Germinal center (tissue), 1 donor: ENCODE measurements at places on chromosomes 1 and 21.

GRCh38 chr1:175118375-175119367 lies 51.0 kb downstream of the TNN start:
- DNase-seq = no peak

DNA sequence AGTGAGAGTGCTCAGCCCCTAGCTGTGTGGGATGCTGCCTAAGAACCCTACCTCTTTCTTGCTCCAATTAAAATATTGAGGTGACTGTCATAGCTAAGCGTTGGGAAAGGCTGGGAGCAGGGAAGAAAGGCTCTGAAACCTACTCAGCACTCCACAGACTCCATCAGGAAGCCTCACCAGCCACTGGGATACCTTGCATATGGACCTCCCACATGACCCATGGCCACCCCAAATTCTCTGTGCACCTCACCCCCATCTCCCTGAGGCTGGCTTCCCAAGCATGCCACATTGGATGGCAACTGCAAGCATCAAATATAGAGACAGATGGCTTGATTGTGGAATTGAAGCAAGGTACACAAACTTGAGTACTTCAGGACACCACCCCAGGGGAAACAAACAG lies 41.8 kb downstream of the FLVCR1 start:
- DNase-seq = no peak

DNA sequence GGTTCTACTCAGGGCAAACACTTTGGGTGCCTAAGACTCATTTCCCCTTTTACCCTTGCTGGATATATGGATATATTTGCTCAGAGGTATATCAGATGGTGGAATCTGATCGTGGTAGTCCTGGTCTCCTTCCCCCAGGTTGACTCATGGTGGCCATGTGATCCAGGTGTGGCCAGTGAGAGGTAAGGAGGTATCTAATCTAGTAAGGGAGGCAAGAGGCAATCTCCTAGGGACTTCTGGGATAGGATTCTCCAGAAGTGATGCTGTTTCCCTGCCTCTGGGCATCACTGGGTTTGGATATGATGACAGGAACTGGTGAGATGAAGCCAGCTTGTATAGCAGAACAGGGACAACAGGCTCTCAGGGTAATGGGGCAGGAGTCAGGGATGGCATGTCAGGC lies 8.5 kb upstream of the DENND2D start:
- DNase-seq = no peak

- DNase-seq = no peak
These were observed 225.7 kb downstream of the SIPA1L2 start for GRCh38 chr1:232404227-232404626.

DNA sequence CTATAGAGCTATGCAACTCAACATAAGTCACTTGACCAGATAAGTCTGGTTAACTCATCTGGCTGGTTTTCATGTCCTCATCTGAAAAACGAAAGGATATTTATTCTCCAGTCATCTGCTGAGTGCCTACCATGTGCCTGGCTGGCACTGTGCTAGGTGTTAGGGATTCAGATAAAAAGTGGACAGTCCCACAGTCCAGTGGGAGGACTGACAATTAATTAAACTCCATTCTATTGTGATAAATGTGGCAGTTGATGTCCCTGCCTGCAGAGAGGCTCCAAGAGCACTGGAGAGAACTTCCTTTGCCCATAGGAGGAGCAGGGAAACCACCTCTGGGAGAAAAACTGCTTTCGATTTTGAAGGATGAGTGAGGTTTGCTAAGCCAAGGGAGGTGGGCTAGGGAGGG lies 5.4 kb downstream of the NUAK2 start:
- no peak for DNase-seq

DNA sequence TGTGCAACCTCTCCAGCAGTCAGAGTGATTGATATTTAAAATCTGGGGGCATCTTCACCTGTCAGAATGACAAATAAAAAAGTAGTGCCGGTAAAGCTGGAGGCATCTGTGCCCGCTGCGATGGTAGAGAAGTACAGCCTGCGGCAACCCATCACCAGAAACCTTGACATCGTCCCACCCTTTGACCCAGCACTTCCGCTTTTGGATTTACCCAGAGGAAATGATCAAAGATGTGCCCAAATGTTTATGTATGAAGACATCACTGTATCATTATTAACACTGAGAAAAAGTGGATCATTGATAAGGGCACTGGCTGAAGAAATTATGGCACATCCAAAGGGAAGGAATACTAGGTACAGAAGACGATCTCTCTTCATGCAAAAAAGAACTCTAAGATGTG lies 96.0 kb downstream of the PGBD5 start:
- DNase-seq = no peak

GRCh38 chr1:187641015-187641414 lies 812.3 kb downstream of the PLA2G4A start:
- no peak for DNase-seq

GRCh38 chr1:189678779-189679178 lies 798.9 kb downstream of the BRINP3 start:
- no peak for DNase-seq

- no peak for DNase-seq
These were observed 12.5 kb downstream of the ITGB2 start for GRCh38 chr21:44907966-44908895.

- DNase-seq = peak; percentile 80
These were observed 1.4 kb upstream of the C1QC start for GRCh38 chr1:22641906-22642636.

- DNase-seq = no peak
These were observed 8.8 kb upstream of the CAMK2N1 start for GRCh38 chr1:20494609-20495311.

DNA sequence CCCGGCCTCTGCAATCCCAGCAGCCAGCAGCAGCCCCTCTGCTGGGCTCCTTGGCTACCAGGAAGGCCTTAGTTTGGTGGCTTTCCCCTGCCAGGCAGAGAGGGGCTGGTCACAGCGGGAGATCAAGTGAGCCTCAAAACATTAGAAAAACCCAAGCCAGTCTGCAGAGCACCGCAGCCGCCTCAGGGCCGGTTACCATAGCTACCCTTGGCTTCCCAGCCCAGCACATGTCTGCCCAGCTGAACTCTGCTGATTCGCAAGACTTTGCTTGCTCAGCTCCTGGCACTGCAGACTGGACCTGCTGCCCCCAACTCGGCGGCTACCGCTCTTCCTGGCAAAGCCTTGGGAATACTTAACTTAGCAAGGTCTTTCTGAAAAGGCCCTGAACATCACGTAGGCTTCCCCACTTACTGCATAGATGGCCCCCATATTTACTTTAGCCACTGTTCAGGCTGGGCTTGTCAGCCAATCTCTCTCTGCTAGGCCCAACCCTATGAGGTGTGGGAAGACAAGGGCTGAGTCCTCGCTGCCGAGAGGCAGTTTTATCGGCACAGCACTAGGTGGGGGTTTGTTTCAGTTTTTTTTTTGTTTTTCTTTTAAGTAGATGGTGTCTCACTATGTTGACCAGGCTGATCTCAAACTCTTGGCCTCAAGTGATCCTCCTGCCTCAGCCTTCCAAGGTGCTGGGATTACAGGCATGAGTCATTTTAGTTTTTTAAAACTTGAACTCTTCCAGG lies 28.6 kb upstream of the PLEKHG5 start:
- DNase-seq = no peak

DNA sequence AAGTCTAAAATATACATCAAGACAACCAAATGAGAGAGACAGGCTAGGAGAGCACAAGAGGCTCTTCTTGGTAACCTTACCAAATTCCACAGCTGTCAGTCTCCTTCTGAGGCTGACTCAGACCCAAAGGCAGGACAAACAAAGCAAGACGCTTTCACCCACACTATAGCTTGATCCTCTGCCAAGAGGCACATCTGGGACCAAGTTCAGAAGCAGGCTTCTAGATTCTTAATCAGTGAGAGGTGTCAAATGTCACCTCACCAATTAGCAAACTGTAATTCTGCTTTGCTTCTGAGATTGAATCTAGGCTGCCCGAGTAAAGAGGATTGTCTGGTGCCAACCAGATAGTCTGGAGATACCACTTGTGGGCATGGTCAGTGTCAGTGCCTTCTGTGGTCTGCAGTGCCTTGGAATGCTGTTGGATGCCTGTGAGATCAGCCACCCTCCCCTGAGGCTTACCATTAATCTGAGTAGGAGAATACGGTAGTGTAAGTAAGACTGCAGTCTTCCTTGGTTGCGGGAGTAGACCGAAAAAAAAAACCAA lies 151.0 kb downstream of the FMN2 start:
- no peak for DNase-seq

GRCh38 chr1:36857754-36858153 lies 176.6 kb downstream of the GRIK3 start:
- DNase-seq = no peak

DNA sequence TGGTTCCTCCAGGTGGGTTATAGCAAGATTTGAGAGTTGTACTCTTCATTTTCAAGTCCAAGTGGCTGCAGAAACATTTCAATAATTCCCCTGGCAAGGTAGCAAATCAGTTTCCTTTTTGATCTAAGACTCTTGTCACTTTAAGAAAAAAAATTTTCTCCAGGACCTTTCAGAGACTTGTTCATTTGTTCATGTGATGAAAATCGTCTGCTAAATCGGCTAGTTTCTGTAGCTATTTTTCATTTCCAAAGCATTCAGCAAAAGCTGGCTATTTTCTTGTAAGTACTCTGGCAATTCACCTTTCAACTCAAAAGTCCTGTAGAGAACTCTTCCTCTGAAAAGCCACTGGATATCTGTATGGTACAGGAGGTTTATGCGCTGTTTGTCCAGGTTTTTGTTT lies 93.5 kb downstream of the LTN1 start:
- DNase-seq = no peak

GRCh38 chr1:220369511-220369910 lies 97.3 kb upstream of the RAB3GAP2 start:
- no peak for DNase-seq

- no peak for DNase-seq
These were observed 9.9 kb downstream of the GPR3 start for GRCh38 chr1:27402349-27402754.

GRCh38 chr1:63772201-63772600 lies 1.6 kb upstream of the ROR1 start:
- no peak for DNase-seq

GRCh38 chr1:22142315-22143064 lies 407 bp downstream of the WNT4 start:
- DNase-seq = peak; percentile 28

GRCh38 chr1:234601301-234602017 lies 8.5 kb downstream of the IRF2BP2 start:
- peak; percentile 51 for DNase-seq

- DNase-seq = no peak
These were observed 11.3 kb upstream of the RAB29 start for GRCh38 chr1:205786601-205787000.
